Cardiac muscle cell (in vitro differentiated cells and primary cell): ENCODE measurements at places on chromosomes 1 and 21. TPM values are rescaled to one million over a fixed set of nuclear protein-coding genes. Genes with fewer than 3 reads are reported as not detected.
A peak's percentile ranks its signal among the peaks of the same experiment; 100 is the strongest.

The HSD11B1 gene
- total RNA-seq = not detected in 2 replicates

- no peak for DNase-seq
Observed at GRCh38 chr1:94907136-94907535, 19.8 kb downstream of the CNN3 start.

- no peak for DNase-seq
Observed at GRCh38 chr1:107541412-107541811, 400.6 kb downstream of the NTNG1 start.

DNA sequence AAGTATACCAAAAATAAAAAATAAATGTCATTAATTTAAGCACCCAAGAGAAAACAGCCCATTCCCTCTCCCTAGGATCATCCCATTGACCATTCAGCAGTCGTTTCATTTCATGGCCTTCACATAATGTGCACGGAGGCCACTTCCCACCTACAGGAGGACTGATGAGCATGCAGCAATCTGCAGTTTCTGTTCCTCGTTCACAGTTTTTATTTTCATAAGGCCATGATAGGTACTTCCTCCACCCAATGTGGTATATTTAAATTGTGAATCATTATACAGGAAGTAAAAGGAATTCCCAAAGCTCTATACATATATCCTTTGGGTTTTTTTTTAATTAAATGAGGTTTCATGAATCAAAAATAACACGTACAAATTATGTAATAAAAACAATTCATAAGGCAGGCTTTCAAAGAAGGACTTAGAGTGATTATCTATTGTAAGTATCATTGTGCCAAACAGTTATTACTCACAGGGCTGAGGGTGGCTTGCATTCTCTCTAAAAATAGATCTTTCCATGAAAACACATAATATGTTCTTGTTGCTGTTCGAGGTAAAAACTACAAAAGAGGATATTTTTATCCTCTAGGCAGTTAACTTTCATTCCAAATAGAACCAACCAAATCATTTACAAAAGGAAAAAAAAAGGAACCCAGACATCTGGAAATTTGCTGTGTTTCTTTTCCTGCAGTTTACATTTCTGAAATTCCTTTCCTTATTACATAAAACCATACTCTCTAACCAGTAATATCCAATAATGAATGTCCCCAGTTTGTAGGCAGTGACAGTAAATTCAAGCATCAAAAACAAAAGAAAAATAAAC lies 27.5 kb upstream of the SLC44A3 start:
- DNase-seq = peak; percentile 63

DNA sequence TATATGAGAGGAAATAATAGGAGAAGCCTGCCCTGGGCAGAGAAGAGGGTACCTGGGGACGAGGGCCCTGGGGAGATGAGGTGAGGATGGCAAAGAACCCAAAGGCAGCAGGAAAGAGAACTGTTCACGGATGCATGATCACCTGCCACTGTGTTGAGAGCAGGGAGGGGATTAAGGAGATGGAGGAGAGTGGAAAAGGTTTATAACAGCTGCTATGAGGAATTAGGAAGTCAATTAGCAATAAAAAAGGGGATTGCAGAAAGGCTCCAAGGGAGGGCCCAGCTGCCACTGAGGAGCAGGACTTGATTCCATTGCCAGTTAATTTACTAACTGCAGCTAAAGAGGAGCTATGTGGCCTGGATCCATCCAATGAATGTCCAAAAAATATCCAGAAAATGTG lies 61.1 kb downstream of the GFI1 start:
- no peak for DNase-seq

GRCh38 chr1:100875228-100875627 lies 19.4 kb downstream of the EXTL2 start:
- no peak for DNase-seq
